NCI-H1694 treated with DMSO at 0.1 percent for 48 hours (cell line): ENCODE measurements at places on chromosomes 5 and 9.

- DNase-seq = peak; percentile 21
These were observed 19.6 kb upstream of the TMEM252 start for GRCh38 chr9:68560071-68560844.

DNA sequence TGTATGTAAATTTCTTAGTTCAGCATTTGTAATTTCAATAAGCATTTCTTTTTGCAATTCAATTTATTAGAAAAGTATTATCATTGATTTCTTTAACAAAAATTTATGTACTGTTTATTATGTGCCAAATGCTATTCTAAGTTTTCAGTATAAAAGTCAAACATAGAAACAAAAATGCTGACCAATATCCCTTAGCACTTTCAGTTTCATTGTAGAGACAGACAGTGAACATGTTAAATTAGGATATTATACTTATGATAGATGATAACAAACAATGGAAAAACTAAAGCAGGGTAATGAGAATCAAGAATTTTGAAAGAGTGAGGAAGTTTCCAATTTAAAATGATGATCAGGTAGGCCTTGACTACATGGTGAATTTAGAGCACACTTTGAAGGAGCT is 1106.0 kb downstream of the TAF11L14 start:
- DNase-seq = no peak

DNA sequence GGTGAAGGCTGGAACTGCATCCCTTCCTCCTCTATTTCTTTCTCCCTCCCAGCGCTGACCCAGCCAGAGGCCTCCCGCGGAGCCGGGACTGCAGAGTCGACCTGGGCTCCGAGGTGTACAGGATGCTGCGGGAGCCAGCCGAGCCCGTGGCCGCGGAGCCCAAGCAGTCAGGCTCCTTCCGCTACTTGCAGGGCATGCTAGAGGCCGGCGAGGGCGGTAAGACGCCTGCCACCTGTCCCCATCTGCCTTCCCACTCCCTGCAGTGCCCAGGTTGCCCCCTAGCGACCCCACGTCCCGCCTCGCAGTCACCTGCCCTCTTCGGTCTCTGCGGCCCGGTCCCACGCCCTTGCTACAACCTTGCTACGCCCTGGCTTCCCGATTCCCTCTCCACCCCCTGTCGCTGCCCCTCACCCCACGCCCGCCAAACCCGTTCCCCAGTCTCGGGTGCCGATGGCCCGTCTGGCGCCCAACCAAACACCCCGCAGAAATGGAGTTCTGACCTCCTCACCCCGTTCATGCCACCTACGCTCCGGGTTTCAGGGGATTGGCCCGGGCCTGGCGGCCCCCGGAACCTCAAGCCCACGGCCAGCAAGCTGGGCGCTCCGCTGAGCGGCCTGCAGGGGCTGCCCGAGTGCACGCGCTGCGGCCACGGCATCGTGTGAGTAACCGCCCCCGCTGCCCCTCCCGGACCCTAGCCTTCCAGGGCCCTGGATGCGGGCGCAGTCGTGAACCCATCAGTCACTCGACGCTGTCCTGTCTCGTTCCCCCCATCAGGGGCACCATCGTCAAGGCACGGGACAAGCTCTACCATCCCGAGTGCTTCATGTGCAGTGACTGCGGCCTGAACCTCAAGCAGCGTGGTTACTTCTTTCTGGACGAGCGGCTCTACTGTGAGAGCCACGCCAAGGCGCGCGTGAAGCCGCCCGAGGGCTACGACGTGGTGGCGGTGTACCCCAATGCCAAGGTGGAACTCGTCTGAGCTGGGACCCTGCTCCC is 14.1 kb downstream of the PDLIM4 start:
- no peak for DNase-seq

GRCh38 chr5:128290152-128290858 is 206.7 kb downstream of the SLC12A2 start:
- no peak for DNase-seq

- DNase-seq = no peak
These were observed 338.2 kb upstream of the TLE4 start for GRCh38 chr9:79233542-79233941.

GRCh38 chr5:77893225-77893860 is 117.2 kb upstream of the TBCA start:
- no peak for DNase-seq

GRCh38 chr9:83981126-83981871 is 694 bp downstream of the RMI1 start:
- DNase-seq = peak; percentile 67

DNA sequence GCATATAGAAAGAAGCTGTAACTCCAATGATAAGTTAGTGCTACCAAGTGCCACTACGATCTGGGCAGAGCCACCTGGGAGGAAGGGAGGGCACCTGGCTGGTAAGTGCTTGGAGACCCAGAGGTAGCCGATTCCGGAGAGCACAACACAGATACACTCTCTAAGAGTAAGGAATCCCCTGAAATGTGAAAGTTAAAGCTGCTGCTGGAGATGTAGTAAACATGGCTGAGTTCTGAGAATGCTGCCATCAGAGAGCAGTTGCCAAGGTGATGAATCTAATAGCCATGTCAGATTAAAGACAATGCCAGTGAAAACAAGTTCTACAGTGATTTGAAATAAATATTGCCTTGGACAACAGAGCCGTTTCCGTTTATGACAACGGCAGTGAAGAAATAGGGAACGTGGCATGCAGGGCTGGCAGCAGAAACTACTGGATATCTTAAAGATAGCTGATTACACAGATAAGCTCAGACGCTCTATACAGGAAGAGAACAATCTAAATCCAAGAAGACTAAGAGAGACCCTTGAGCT is 561.2 kb upstream of the C9orf72 start:
- no peak for DNase-seq

- no peak for DNase-seq
These were observed 789 bp downstream of the COL27A1 start for GRCh38 chr9:114155995-114156656.

- DNase-seq = no peak
These were observed 390.3 kb downstream of the ANXA1 start for GRCh38 chr9:73541923-73542322.

GRCh38 chr5:173665326-173665725 is 48.9 kb upstream of the BOD1 start:
- no peak for DNase-seq

GRCh38 chr5:73263001-73263710 is 90.2 kb downstream of the TMEM174 start:
- DNase-seq = no peak

DNA sequence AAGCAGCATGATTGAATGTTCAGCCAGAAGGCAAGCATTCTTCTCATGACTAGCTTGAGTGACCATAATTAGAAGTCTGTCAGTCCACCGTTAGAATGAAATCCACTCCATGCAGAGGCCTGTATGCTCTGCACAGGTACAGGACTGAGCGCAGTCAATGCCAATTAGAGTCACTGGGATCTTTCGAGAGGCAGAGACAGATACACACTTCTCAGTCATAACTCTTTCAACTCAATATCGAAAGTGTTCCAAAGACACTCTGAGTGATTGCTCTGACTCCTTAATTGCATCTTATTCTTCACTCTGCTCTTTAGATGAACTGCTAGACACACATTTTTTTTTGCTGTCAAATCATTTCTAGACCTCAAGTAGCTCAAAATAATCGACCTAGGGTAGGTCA is 203.6 kb downstream of the GABRB2 start:
- no peak for DNase-seq

DNA sequence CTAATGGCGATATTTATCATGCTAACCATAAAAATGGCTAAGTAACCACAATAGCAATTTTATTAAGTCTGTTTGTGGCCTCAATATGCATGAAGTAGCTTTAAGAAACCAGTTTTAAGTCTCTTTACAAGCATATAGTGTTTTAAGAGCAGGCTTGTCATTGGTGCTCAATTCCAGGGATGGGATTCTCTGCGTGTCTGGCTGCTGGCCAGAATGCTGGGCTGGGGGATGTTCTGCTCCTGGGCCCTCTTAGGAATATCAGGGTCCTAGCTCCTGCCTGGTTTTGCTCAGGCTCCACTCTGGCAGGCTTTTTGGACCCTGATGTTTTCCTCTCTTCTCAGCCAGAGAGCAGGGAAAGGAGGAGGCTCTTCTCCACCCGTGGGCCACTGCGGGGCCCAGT is 127.2 kb downstream of the PDE8B start:
- peak; percentile 18 for DNase-seq

GRCh38 chr9:133519693-133520092 is 5.1 kb downstream of the MYMK start:
- DNase-seq = no peak

- no peak for DNase-seq
These were observed 21.5 kb downstream of the PLPP7 start for GRCh38 chr9:131310833-131311554.

- DNase-seq = no peak
These were observed 1767.0 kb downstream of the MAT2B start for GRCh38 chr5:165272436-165272835.

DNA sequence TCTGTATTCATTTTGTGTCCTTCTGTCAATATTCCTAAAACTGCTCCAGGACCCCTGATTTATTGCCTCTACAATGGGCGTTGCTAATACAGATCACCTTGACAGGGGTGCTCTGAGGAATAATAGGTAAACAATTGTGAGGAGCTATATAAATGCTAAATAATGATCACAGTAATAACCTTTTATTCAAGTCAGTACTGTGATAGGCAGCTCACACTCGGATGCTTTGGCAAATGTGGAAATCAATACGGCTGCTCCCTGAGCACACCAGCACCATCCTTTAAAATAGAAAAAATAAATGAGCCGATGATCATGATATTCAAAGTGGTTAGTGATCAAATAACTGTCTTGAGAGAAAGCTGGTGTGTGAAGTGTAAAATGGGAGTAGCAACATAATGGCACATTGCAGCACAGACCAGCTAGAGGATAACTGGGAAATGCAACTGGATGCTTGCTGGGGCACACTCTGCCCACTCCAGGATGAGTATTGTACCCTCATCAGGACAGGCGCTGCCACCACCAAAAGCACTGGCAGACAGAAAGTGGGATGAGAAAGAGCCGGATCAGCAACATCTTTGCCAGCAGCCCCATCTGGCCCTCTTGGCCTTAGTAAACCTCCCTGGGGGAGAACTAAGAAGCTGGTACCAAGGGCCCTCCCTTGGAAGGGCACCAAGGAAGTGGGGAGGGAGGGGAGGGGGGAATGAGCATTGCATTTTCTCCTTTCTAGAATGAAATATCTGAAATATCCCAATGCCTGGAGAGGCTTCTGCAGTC is 69.4 kb upstream of the SPATA31D4 start:
- DNase-seq = no peak

- no peak for DNase-seq
These were observed 179.9 kb upstream of the KLF4 start for GRCh38 chr9:107669422-107669821.

GRCh38 chr9:34628656-34629490 is at the start of gene ARID3C:
ARID3C (minus strand) TSS chr9:34629066; CDS start chr9:34628014, 1,052 bp downstream.
- DNase-seq = no peak

- DNase-seq = no peak
These were observed 187.4 kb upstream of the SLC24A2 start for GRCh38 chr9:19976226-19976625.

GRCh38 chr9:12968093-12968492 is 193.3 kb downstream of the LURAP1L start:
- no peak for DNase-seq

DNA sequence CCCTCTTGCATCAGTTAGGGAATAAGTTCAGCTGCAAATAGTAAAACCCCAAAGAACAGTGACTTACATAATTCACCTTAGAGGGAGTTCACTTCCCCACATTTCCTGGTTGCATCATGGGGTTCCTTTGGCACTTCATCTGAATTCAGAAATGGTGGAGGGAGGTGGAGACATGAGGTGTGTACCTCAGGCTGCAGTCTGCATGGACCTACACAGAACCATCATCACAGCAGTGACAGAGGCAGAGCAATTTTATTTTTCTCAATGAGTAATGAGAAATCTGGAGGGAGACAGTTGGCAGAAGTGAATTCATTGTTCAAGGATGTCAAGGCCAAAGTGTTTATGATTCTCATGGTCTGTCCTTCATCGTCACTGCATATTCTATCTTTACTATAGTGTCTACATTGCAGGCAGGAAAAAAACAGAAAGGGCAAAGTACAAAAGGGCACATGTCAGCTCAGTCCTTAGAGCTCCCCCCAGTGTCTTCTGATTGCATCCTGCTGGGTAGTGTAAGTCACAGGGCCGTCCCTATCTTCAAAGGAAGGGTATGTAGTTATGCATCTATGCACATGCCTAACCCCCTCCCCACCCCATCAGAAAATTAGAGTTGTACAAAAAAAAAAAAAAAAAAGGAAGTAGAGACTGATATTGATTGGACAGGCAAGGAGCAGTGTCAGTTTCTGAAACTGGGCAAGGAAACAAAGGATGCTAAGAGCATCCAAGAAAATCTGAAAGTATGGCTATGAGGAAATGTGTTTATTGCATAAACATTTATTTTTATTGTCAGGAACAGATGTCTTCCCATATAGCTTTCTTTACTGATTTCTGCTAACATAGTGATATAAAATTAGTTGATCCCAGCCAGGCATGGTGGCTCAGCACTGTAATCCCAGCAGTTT is 132.7 kb upstream of the APC start:
- peak; percentile 35 for DNase-seq

DNA sequence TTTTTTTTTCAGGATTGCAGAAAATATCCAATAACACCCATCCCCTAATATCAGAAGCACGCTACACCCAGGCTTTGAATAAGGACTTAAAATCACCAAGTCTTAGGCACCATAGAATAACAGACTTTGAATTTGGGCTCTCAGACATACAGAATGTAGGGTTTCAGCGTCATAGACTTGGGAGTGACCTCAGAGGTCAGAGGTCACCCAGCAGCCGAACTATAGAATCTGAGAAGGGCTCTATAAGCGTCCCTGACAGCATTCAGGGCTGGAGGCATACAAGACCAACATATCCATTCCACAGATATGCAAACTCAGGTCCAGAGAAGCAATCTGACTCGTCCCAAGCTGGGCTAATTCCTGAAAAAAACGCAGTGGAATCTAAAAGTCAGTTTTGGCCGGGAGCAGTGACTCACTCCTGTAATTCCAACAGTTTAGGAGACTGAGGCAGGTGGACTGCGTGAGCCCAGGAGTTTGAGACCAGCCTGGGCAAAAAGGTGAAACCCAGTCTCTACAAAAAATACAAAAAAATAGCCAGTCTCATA is 34.7 kb downstream of the SLC6A7 start:
- no peak for DNase-seq

- DNase-seq = peak; percentile 85
These were observed 393.6 kb upstream of the IZUMO3 start for GRCh38 chr9:24939109-24939850.

DNA sequence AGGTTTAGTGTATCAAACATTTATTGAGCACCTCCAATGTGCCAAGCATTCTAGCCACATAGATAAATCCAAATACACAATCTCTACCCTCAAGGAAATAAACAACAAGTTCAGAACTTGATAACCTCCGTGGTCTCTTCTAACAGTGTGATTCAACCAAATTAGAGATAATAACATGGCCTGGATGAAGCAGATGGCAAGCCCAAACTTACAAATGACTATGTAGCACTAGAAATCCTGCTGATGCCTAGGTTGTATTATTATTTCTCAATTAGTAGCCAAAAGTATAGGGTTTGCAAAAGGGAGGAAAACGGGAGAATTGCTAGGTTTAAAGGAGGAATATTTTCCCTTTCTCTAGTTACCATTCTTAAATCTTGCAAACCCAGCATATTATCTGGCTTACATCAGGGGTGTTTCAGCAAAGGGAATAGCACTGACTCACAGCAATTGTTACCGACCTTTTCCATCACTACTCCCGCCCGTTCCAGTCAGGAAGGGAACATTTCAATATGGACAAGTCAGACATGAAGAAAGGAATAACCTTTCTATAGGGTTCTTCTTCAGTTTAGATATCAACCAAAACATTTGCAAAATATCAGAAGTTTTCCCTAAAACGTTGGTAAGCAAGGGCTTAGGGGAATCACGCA is 2.3 kb downstream of the DPYSL3 start:
- no peak for DNase-seq

- no peak for DNase-seq
These were observed 19.8 kb downstream of the COL27A1 start for GRCh38 chr9:114174876-114175771.
